ENCODE measurements at places on chromosomes 6 and 20.
A peak's percentile ranks its signal among the peaks of the same experiment; 100 is the strongest.

GRCh38 chr6:30938730-30939129 lies 2.0 kb upstream of the MUCL3 start:
- DNase-seq = no peak

- no peak for DNase-seq
Observed at GRCh38 chr20:58116505-58116904, 111.9 kb downstream of the ANKRD60 start.

GRCh38 chr6:100464162-100464851 lies 414 bp downstream of the SIM1 start:
- DNase-seq = no peak

GRCh38 chr6:136086686-136087085 lies 163.4 kb downstream of the MTFR2 start:
- DNase-seq = no peak

- DNase-seq = no peak
Observed at GRCh38 chr6:17928514-17929430, 58.7 kb downstream of the KIF13A start.

DNA sequence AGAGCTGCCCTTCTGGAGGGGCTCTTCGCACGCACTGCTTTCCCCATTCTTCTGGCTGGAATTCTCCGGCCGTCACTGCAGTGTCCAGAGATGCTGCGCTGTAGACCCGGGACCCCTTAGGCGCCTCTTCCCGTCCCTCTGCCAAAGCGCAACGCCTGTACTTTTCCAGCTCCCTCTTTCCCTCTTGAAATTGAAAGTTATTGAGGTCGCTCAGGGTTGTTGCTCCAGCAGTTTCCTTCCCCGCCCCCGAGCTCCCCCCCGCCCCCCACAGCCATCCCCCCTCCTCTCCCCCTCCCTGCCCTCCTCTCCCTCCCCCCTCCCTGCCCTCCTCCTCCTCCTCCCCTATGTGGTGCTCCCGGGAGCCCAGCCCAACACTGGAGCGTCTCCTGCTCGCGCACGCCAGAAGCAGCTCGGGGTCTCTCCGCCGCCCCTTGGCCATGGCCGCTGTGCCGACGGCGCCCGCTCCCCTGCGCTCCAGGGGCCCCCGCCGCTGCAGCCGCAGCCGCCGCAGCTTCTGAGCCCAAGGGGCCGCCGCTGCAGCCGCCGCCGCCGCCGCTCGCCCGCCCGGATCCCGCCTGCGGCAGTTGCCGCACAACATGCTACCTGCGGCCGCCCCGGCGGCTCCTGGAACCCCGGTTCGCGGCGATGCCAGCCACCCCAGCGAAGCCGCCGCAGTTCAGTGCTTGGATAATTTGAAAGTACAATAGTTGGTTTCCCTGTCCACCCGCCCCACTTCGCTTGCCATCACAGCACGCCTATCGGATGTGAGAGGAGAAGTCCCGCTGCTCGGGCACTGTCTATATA lies at the start of gene RSPO3:
RSPO3 (plus strand) TSS at position 374 of the 804 bp plus-strand sequence. CDS start 522 bp downstream, outside the sequence.
- DNase-seq = peak; percentile 25

DNA sequence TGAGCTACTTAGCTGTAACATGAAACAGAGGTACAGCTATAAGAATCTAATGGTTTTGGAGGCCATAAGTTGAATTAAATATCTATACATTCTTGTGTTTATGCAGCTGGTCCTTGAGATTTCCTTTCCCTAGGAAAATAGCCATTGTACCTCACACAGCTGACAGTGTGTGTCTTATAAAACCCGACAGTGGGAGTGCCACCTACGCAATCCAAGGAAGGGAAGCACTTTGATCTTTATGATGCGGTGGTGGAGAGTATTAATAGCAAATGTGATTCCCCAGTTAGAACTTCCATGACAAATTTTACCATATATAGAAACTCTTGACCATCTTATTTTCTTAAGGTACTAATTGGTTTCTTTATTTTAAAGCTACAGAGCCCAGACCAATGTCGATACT lies 149.5 kb downstream of the TMEM200A start:
- DNase-seq = no peak

DNA sequence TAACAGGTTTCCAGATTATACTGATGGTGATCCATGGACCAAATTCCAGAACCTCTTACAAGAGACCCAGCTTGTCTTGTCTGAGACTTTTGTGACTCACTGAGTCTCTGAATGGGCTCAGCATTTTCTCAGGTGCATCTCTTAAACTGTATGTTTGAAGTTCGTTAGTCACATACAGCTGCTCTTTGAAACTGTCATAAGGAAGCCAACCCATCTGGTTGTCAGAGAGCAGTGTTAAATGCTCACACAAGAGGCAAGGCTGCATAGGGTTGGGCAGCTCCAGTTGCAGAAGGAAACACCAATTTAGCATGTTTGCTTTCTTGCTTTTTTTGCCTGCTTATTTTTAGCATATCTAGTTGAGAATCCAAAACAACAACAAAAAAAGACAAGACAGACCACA lies 47.1 kb downstream of the TRIM27 start:
- DNase-seq = no peak

- no peak for DNase-seq
Observed at GRCh38 chr6:46688117-46688965, 656 bp downstream of the TDRD6 start.

- no peak for DNase-seq
Observed at GRCh38 chr6:39086711-39087110, 28.3 kb downstream of the SAYSD1 start.

DNA sequence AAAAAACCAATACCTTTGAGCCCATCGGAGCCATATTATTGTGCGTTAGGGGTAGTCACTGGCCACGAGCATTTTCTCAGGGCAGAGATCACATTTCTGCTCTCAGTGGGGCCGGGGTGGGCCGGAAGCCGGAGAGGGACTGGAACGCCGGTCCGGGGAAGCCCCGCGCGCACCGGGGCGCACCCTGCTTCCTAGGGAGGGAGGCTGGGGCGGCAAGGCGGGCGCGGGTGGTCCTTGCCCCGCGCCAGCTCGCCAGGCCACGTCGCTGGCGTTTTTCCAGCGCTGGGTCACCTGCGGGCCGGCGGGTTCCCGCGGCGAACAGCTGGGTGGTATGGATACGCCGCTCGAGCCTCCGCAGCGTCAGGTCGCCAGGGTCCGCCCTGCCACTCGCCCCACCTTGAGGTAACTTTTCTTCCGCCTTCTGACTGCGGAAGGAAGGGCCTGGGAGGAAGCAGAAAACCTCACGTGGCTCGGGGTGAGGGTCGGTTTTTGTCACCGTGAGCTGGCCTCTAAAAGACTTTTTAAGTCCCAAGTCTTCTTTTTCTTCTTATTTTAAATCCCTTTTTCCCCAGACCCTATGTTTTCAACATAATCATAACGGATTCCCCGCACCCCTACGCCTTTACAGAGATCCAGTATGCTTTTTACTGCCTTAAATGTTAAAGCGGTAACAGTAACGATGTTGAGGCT lies 2.7 kb upstream of the EEF1A1 start:
- no peak for DNase-seq

- DNase-seq = peak; percentile 87
Observed at GRCh38 chr6:26336355-26337198, 28.4 kb upstream of the BTN3A2 start.

GRCh38 chr6:93021235-93021915 lies 398.0 kb downstream of the EPHA7 start:
- no peak for DNase-seq

Data from SW 1271 (cell line).